Body of pancreas (tissue), 4 donors: ENCODE measurements at places on chromosomes 3 and 15. TPM values are rescaled to one million over a fixed set of nuclear protein-coding genes. Genes with fewer than 3 reads are reported as not detected.

DNA sequence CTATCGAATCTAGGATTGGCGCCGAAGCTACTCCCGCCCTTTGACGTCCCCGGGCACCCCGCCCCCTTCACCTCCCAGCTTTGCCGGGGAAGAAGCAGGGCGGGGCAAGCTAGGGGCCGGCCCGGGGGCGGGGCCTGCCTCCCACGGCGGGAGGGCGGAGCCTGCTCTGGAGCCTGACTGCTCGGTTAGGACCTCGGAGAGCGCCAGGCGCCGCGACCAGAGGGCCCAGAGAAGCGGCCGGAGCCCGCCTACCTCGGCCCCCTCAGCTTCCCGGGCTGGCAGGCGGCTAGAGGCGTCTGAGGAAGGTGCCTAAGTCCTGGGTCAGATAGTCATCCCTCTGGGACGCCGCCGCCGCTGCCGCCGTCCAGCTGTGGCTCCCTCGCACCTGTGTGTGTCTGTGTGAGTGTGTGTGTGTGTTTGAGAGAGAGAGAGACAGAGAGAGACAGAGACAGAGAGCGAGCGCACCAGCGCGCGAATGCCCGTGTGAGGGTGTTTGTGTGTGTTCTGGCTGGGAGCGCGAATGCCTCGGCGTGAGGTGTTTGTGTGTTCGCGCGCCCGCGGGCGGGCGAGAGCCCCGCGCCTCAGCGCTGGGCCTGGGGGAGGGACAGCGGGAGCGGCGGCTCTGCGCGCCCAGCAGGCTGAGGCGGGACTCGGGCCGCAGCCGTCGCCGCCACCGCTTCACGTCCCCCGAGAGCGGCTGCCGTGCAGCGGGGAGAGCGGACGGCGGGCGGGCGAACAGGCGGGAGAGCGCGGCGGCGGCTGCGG, at the start of gene STXBP5L:
Gene STXBP5L, plus strand, starts transcription at position 176 of the 765 bp plus-strand sequence. CDS start 1,374 bp downstream, outside the sequence.
- no peak within 1 kb of the TSS for H3K27ac ChIP-seq
- no peaks in the 10 kb centered on the region for H3K36me3 ChIP-seq
- peak; percentile 94 for DNase-seq

GRCh38 chr15:82910721-82911120, 41.8 kb downstream of the HOMER2 start:
- no peak for DNase-seq
- H3K4me1 ChIP-seq, result peaks cover 56% of the 10 kb centered on the region
- no peak overlapping the region for H3K4me3 ChIP-seq
- peak overlapping the region; percentile 10 for H3K27ac ChIP-seq
- no peaks in the 10 kb centered on the region for H3K27me3 ChIP-seq
- H3K36me3 ChIP-seq, result no peaks in the 10 kb centered on the region

- H3K36me3 ChIP-seq, result no peaks in the 10 kb centered on the region
- DNase-seq, result no peak
- H3K4me1 ChIP-seq, result no peaks in the 10 kb centered on the region
- H3K27ac ChIP-seq, result no peak overlapping the region
- no peak overlapping the region for H3K4me3 ChIP-seq
Observed at GRCh38 chr3:165820671-165821123, 16.5 kb downstream of the BCHE start.

DNA sequence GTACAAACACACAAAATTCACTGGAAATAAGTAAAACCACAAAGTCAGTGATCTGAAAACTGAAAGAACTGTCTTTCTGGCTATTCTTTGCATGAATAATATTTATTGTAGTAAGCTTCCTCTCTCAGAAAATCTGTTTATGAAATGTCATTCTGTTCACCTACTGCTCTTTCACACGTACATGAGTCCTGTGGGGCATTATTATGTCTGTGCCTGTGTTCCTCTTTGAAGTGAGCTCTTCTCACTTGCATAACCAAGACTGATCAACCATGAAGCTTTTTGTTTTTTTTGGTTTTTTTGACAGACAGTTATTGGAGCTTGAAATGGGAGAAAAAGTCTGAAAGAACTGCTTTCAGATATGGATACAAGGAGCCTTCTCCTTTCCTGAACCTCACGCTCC, 195.8 kb downstream of the PLCH1 start:
- H3K36me3 ChIP-seq, result no peaks in the 10 kb centered on the region
- no peaks in the 10 kb centered on the region for H3K4me1 ChIP-seq
- H3K4me3 ChIP-seq, result no peak overlapping the region
- DNase-seq, result no peak

- no peak overlapping the region for H3K4me3 ChIP-seq
- no peak overlapping the region for H3K27ac ChIP-seq
- no peaks in the 10 kb centered on the region for H3K27me3 ChIP-seq
- H3K36me3 ChIP-seq, result no peaks in the 10 kb centered on the region
- DNase-seq, result peak; percentile 16
- H3K4me1 ChIP-seq, result no peaks in the 10 kb centered on the region
Observed at GRCh38 chr15:73856458-73857192, 16.7 kb upstream of the TBC1D21 start.

The CLDN18 gene
- 10.1 TPM for total RNA-seq

The PLSCR4 gene
- 28.5 TPM for total RNA-seq
